ENCODE measurements at places on chromosomes 7 and 10.

DNA sequence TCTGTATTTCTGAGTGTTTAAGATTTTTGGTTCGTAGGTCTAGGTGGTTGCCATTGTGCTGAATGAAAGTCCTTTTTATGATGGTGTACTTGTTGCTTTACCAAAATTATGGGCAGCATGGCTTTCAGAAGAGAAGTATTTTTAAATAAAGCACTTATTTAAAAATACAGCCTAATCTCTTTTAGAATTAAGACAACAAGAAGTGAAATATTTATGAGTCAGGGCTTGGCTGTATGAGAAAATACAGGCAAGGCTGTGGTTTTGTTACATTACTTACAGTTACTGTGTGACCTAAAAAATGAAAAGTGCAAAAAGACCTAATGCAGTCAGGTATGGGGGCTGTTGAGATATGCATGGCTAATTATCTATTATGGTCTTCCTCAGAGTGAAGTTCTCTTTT lies 185.2 kb upstream of the PPP1R3A start:
- no peak for DNase-seq

DNA sequence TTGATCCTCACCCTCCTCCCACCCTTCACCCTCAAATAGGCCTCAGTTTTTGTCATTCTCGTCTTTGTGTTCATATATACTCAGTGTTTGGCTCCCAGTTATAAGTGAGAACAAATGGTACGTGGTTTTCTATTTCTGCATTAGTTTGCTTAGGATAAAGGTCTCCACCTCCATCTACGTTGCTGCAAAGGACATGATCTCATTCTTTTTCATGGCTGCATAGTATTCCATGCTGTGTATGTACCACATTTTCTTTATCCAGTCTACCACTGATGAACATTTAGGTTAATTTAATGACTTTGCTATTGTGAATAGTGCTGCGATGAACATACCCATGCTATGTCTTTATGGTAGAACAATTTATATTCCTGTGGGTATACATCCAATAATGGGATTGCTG lies 91.2 kb downstream of the PLPP4 start:
- no peak for DNase-seq

DNA sequence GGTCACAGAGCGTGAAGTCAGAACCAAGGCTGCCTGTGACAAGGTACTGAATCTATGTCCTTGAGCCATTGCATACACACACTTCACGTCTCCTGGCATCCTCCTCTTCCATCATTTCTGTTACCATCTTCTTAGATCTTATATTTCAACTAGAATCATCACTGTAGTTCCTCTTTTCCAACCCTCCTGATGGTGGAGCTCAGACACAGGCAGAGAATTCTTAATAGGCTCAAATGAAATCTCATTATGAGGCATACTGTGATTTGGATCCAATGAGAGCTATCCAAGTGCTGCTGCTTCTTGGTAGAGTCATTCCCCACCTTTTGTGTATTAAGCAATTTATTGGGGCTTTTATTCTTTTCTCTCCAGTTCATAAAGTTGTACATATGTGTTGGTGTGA lies 113.2 kb downstream of the CALCR start:
- DNase-seq: no peak

DNA sequence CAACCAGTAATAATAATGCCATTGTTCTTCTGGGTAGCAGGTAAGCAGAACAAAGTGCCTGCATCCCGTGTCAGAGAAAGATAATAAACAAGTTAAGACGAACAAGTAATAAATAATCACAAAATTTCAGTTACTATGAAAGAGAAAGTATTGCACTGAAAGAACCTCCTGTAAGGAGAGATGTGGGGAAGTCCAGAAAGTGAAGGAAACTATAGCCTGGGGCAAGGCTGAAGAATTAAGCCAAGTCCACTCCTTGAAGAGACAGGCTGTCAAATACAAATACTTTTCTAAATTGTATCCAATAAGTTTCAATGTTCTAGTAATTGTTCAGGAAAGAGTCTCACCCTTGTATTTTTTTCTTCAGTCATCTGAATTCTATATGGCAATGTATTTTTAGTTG lies 611.4 kb downstream of the MAGI2 start:
- DNase-seq: no peak

DNA sequence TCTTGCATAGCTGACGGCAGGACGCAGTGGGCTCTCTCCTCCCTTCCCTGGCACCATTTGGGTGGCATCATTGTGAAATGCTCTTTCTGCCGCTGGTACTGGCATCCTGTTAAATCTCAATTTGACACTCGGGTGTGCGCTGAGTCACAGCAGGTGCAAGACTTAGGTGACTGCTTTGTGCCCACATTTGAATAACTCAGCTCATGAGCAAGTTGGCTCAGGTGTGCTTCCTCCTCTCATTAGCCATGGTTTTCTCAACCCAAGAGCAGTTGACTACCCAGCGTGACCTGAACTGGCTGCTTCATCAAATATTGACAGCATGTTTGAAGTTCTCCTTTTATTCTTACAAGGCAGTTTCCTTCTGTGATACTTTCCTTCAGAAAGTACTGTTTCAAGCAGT lies 24.6 kb upstream of the NFE2L3 start:
- DNase-seq: no peak

- DNase-seq: no peak
Measured at GRCh38 chr10:78649429-78649828, 419.3 kb upstream of the ZMIZ1 start.
